ENCODE measurements at places on chromosomes 3 and 15.

DNA sequence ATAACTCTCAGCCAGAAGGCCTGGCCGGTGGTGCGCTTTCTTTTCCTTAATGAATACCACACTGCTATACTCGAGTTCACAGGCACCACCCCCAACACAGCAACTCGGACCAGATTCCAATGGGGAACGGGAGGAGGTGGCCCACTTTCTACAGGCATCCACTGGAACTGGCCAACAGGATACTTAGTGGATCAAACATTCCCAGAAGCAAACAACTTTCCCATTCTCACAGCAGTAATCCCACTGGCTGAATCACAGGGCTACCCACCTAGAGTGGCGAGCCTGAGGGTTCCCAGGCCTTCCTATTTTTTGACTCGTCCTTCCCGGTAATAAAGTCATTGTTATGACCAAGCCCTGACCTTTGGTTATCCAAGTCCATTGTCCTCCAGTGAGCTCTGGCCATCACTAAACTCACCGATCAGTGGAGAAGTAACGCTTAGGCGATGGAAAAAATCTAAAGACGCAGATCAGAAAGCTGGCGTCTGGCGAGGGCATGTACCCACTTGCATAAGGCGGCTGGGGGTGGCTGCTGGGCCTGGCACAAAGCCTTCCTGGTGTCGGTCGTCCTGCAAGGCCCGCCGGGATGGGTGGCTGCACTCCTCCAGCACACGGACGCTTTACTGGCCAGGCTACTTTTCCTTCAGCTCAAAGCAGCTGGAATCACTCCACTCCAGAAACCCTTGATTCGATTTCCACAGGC, 1.2 kb downstream of the EOGT start:
- DNase-seq: no peak

- no peak for DNase-seq
These were observed 82.0 kb upstream of the TBL1XR1 start for GRCh38 chr3:177279118-177279815.

DNA sequence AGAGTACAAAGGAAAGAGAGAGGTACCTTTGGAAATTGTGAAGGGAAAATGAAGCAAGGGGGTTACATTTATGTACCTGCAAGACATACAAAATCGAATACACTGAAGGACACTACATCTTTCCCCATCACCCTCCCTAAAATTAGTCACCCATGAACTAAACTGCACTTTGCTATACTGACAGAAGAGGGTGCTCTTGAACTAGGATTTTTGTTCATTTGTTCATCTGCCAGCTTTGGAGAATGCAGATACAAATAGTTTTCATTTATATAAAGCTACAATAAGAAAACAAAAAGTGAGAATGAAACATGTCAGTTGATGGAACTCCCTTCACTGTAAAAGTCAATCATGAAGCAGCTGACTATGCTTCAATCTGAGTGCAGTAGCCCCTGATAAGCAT, 55.7 kb downstream of the PCCB start:
- DNase-seq: no peak

DNA sequence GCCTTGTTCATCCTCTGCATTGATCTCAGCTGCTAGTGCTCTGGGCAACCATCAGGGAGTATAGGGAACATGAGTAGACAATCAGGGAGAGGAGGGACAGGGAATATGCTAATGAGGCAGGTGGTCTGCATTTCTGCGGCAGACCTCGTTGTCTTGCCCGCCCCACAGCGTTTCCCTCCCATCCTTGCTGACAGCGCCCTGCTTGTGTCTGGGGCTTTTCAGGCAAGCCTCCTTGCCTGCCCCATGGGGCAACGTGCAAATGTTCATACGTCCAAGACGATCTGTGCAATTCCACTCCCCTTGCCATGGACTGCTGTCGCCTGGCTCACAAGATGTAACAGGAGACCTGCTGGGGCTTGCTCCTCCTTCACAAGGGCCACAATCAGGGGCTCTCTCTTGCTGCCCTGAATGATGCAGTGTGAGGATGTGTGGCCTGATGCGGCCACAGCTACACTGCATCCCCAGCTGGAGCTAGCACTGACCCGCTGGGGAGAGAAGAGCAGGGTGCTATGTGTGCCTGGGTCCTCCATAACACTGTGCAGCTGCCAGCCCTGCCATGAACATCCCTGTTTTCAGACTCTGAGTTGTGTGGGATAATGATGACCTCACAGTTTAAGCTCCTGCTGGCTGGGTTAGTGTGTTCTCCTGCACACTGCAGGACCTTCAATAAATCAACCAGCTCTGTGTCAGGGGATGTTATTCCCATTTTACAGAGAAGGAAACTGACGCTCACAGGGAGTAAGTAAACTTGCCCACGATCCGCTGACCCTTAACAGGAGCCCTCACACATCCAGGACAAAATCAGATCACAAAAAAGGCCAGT, 211.3 kb downstream of the KLF13 start:
- no peak for DNase-seq

- DNase-seq: no peak
These were observed 33.2 kb downstream of the PML start for GRCh38 chr15:74027688-74028087.

DNA sequence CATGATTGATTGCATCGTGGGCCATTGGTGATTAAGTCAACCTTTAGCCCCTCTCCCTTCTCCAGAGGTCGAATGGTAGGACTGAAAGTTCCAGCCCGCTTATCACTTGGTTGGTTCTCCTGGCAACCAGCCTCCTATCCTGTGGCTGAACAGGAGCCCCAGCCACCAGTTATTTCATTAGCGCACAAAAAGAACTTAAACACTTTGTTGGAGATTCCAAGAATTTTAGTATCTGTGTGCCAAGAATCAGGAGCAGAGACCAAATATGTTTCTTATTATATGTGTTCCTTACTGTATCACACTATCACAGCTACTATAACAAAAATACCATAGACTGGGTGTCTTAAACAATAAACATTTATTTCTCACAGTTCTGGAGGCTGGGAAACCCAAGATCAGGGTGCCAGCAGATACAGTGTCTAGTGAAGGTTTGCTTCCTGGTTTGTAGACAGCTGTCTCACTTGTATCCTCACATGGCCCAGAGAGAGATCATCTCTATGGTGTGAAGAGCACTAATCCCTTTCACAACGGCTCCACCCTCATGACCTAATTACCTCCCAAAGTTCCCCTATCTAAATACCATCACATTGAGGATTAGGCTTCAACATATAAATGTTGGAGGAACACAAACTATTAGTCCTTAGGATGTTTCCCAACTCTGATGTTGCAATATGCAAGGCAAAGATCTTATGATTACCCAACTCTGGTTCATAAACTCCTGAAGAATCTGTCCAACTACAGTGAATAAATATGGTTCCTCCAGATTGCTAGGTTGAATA, 30.5 kb upstream of the APH1B start:
- DNase-seq: no peak

- no peak for DNase-seq
These were observed 29.6 kb downstream of the PPP4R2 start for GRCh38 chr3:73026111-73026759.

DNA sequence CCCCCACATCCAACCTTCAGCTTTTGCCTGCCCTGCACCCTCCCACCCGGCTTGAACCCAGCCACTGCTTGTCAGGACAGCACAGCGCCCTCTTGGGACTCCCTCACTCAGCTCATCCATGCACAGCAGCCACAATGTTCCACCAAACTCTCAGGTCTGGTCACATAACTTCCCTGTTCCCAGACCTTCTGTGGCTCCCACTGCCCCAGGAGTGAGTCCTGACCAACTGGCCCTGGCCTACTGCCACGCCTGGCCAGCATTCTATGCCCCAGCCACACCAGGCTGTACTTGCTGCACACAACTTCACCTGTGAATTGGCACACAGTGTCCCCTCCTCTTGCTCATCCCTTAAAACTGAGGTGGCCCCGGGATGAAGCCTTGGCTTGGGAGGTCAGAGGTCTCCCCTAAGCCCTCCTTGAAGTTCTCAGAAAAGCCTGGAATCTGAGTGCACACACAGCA, 21.0 kb downstream of the PLXNB1 start:
- no peak for DNase-seq

DNA sequence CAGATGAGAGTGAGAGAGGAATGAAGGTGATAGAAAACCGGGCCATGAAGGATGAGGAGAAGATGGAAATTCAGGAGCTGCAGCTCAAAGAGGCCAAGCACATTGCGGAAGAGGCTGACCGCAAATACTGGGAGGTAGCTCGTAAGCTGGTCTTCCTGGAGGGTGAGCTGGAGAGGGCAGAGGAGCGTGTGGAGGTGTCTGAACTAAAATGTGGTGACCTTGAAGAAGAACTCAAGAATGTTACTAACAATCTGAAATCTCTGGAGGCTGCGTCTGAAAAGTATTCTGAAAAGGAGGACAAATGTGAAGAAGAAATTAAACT, 88.9 kb downstream of the EOMES start:
- peak; percentile 32 for DNase-seq

GRCh38 chr3:40511031-40511718, 5.3 kb downstream of the ZNF620 start:
- DNase-seq: no peak

DNA sequence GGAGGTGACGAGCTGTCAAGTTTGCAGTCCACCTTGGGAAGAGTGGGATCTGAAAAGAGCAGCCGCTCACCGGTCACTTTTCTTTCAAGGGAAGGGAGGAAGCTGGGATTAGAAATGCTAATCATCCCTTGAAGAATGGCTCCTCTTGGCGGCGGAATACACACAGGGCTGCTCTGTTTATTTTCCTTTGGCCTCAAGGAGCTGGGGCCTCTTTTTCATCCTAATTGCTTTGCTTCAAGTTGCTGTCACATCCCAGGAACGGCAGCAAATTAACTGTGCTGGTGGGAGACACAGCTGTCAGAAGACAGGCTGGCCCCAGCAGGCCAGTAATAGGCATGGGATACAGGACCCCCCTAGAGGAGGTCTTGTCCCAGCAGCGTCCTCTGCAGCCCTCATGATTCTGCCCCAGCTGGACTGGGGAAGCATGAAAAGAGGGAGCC, 6.7 kb downstream of the KBTBD13 start:
- DNase-seq: no peak

DNA sequence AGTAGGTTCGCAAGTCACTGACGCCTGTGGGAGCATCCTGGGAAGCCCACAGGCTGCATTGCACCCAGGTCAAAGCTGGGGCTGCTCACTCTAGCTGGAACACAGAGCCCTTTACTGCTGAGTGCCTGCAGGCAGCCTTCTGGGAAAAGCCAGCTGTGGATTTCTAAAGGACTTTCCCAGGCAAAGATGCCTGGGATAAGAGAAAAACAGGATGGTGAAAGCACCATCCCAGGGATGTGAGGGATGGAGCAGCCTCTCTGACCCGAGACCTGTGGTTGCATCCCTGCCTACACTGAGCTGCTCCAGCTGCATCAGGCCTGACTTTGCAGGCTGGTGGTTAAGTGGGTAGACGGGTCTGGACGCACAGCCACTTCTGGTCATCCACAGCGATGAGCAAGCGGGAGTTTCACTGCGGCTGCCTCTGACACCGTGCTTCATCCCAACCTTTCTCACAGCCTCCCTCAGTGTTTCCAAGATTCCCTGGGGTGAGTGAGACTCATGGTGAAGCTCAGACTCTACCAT, 52.5 kb upstream of the AMOTL2 start:
- no peak for DNase-seq

DNA sequence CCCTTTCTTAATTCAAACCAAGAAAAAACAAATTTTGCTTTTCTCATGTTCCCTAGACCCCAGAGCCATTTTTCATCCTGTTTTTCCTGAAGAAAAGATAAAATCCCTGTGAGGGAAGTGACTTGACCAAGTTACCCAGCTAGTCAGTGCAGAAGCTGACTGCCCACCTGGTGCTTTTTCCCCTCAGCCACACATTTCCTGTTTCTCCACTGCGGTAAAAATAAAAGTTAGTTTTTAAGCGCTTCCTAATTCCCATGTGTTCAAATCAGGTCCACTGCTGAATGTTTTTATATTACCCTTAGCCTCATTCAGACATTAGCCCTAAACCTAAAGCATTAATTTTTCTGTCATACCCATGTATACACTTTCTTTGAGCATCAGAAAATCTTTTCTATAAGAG, 26.1 kb downstream of the PPP2R3A start:
- DNase-seq: no peak

- peak; percentile 83 for DNase-seq
These were observed 105.0 kb downstream of the KLHL25 start for GRCh38 chr15:85689729-85690128.

GRCh38 chr15:65982627-65983322, 113.5 kb downstream of the RAB11A start:
- no peak for DNase-seq

- no peak for DNase-seq
These were observed 211.3 kb downstream of the TBC1D2B start for GRCh38 chr15:77866186-77866585.

DNA sequence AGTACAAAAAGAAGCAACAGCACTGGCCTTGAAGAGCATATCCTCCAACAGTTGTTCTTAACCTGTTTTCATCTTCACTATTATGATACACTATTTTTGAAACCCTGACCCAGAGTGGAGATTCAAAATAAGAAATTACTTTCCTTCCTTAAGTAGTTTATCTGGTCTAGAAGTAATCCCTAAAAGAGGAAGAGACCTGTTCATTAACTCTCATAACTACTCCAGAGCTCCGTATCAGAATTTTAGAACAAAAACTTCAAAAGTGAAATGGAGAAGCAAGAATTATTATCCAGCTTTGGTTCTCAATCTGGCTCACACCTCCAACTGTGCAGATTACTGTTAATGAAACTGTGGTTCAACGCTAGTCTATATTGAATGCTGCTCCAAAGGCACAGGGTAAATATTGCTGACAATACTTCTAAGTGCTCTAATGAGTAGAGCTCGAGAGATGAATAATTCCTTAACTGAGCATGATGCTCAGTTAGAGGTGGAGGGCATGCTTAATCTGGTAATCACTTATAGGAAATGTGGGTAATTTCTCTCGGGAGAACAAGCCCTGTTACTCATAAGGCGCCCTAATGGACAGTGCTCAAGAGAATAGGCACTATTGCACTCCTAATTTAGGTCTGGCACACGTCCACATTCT, 5.2 kb downstream of the LCMT2 start:
- no peak for DNase-seq

DNA sequence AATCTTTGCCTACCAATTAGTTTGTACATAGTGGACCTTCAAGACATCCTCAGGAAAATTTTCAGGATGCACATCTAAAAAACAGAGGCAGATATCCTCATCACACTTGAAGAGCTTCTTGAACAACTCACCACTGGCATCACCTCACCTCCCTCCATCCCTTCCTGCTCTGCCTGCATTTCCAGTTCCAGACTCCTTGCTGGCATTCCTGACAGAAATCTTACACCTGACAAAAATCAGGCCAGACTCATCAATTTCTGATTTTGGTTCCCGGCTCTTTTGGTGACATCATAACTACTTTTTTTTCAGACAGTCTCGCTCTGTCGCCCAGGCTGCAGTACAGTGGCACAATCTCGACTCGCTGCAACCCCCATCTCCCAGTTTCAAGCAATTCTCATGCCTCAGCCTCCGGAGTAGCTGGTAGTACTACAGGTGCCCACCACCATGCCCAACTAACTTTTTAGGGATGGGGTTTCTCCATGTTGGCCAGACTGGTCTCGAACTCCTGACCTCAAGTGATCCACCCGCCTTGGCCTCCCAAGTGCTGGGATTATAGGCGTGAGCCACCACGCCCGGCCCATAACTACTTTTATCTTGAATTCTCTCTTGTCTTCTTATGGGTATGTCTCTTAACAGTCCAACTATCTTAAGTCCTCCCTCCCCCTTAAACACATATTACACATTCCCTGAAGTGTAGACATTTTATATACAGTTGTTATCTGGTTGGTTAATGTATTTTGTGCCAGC, 216.6 kb upstream of the IL12A start:
- no peak for DNase-seq

GRCh38 chr15:90064911-90065681, 37.2 kb downstream of the IDH2 start:
- no peak for DNase-seq

GRCh38 chr3:141125351-141125750, 74.2 kb downstream of the SPSB4 start:
- no peak for DNase-seq
